ENCODE measurements at places on chromosomes 11 and 22. TPM values are rescaled to one million over a fixed set of nuclear protein-coding genes. Genes with fewer than 3 reads are reported as not detected.
A peak's percentile ranks its signal among the peaks of the same experiment; 100 is the strongest.

DNA sequence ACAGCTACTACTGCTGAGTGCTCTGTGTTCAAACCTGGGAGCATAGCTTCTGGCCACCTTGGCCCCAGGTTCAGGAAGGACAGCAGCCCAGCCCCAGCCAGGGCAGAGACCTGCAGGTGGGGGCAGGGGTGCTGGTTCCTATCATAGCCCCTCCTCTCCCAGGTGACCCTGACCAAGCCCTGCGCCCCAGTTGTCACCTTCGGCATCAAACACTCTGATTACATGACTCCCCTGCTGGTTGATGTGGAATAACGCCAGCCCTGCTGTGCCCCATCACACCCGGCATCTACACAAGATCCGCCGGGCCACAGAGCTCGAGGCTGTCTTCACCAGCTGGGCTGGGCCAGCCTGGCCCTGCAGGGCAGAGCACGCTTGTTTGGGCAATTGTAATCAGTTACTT, 6.9 kb downstream of the SCGB1C1 start:
- H3K27me3 ChIP-seq = no peaks in the 10 kb centered on the region
- DNase-seq = no peak
- no peaks in the 10 kb centered on the region for H3K4me1 ChIP-seq

Gene LRRC10B
- total RNA-seq = 3.0 TPM

DNA sequence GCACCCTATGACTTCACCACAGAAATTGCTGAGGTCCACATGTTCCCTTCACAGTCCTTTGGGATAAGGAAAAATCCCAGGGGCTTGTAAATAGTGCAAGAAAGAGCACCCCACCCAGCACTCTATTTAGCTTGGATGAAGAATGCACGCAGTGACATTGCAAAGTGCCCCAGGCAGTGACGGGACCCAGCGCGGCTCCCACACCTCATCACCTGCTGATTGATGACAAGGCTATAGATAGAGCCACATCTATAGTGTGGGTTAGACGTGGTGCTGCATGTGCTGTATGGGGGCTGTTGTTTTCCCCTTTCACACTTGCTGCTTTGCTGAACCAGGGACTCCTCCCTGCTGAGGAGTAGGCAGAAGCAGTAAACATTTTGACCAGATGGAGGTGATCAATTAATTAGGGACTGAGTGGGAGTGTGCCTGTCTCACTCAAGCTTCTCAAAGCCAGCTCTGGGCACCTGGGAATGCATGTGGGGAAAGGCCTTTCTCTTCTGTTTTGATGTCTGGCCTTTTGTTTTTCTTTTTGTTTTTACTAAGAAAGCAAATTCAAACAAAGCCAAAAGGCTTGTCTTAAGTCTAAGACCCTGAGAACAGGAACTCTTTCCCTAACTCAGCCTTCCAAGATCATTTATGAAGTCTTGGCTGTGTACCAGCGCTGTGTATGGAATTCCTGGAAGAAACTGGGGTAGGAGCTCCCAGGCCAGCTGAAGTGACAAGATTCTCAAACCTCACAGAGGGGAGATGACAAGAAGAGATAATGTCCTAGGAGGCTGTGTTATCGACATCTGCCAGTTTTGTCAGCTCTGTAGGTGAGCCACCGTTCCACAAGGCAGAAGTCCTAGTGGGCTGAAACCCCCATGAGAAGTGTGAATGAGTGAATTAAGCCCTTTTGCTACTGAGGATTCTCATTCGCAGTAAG, 219.7 kb downstream of the BARX2 start:
- H3K4me3 ChIP-seq = no peak overlapping the region
- no peak for DNase-seq
- H3K4me1 ChIP-seq = no peaks in the 10 kb centered on the region
- no peak overlapping the region for H3K27ac ChIP-seq

DNA sequence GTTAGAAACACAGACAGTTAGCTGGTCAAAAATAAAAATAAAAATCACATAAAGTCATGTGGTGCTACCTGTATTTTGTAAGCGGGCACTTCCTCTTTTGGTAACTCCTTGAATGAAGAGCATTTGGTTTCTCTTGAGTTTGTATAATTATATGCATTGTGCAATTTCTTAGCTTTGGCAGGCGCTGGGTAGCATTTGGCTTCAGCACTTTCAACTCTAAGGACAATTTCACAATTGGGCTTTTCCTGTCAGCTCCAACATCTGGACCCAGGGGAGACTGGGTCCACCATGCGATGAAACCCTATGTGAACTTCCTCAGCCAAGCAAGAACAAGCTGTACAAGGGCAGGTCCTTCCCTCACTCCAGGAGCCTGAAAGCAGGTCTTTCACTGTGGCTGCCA, 169.1 kb downstream of the RRAS2 start:
- DNase-seq = peak; percentile 13
- H3K27ac ChIP-seq = peak overlapping the region; percentile 32
- H3K4me3 ChIP-seq = peak overlapping the region; percentile 26
- peaks cover 45% of the 10 kb centered on the region for H3K4me1 ChIP-seq
- no peaks in the 10 kb centered on the region for H3K36me3 ChIP-seq
